AG04450 (cell line): ENCODE measurements at places on chromosomes 16 and 17.

GRCh38 chr17:37661400-37662014, 18.3 kb upstream of the DDX52 start:
- no peak for DNase-seq

DNA sequence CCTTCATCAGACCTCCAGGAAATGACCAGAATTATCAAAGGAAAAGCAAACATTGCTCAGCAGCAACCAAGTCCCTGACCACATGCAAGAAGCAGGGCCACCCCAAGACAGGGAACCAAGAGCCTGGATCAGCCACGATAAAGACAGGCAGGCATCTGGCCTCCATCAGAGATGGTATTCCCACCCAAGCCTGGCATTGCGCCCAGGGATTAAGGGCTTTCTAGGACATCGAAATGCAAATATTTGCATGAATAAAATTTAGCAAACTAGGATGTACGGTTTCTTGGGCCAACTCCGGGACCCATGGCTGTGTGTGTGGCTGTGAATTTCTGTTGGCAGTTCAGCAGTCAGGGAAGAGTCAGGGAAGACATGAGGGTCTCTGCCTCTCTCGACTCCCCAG, 241.4 kb upstream of the DYNLRB2 start:
- DNase-seq, result no peak

DNA sequence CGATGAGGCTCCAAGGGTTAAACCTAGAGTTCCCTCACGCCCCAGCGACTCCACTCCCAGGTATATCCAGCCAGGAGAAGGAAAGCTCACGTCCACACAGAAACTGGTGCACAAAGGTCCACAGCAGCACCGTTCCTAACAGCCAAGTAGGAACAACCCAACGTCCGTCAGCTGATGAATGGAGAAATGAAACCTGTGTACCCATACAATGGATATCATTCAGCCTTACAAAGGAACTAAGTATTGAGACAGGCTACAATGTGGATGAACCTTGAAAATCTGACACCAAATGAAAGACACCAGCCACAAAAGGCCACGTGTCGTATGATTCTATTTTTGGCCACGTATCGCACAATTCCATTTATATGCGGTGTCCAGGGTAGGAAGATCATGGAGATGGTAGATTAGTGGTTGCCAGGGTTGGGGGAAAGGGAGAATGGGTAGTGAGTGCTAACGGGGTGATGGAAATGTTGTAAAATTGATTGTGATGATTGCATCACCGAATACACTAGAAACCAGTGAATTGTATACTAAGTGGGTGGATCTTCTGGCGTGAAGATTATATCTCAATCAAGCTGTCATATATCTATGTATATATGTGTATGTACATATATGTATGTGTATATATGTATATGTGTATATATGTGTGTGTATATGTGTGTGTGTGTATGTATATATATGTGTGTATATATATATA, 30.1 kb downstream of the NLRC3 start:
- DNase-seq, result no peak

DNA sequence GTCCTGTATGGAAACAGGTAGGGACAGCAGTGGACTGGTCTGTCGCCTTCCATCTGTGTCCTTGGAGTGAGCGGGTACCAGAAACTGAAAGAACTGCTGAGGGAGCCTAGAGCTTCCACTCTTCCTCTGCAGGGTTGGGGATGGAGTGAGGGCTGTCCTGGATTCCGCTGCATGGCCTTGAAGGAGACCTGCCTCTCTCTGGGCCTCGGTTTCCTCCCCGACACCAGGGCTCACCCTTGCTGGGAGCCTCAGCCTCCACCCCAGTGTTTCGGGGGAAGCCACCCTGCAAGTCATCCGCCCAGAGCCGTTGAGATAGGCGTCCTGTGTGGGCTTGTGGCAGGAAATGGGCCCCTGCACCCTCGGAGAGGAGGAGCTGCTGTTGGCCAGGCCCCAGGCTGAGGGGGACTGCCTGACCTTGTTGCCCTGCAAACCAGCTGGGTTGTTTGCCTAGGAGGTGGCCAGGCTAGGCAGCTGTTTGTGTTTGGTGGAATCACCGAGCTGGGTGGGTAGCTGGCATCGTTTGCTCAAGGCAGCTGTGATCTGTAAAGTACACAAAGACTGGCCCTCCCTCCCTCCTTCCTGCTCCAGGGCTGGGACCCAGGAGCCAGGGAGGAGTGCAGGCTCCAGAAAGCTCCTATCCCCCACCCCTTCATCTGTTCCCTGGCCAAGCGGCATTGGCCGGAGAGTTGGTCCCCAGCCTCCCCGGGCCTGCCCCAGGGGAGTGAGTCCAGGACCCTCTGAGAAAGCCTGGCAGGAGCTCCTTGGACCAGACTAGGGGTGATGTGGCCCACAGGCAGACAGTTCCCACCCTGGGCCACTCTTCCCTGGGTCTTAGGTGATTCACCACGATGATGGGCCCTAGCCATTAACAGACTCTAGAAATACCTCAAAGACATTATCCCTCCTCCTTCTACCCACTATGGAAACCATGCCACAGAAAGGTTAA, 1.3 kb downstream of the RAB37 start:
- no peak for DNase-seq

- no peak for DNase-seq
Observed at GRCh38 chr16:89822188-89823086, 5.8 kb upstream of the SPIRE2 start.

DNA sequence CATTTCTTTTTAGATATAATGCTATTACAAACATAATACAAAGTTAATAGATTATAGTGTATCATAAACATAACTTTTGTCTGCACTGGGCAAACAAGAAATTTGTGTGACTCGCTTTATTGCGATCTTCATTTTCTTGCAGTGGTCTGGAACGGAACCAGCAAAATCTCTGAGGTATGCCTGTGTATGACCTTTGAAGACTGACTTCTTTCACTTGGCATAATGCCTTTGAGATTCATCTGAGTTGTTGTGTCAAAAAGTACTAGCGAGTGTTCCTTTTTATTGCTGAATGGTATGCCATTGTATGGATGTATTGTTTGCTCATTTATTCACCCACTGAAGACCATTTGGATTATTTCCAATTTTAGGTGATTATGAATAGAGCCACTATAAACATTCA, 69.2 kb downstream of the TANC2 start:
- DNase-seq, result peak; percentile 44

- no peak for DNase-seq
Observed at GRCh38 chr17:82517230-82517865, 2.2 kb upstream of the FOXK2 start.

GRCh38 chr16:1163567-1164055, 10.7 kb downstream of the CACNA1H start:
- DNase-seq, result no peak
